ENCODE measurements at places on chromosomes 3 and 15.
A peak's percentile ranks its signal among the peaks of the same experiment; 100 is the strongest.

- DNase-seq: no peak
These were observed 563.0 kb upstream of the CCDC54 start for GRCh38 chr3:106814231-106814630.

DNA sequence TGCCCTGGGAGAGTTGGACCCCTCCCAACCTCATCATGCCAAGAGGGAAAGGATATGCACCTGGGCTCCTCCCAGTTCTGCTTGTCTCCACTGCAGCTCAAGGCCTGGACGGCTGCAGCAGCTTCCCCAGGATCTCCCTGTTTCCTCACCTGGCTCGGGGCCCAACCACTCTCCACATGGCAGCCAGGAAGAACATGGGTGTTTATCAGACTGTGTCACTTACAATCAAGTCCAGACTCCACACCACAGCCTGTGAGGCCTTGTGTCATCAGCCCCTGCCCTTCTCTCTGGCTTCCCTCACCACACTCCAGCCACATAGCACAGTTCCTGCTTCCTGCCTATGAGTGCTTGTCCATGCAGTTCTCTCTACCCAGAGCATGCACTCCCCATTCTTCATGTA lies 534.4 kb downstream of the EPHB1 start:
- no peak for DNase-seq

DNA sequence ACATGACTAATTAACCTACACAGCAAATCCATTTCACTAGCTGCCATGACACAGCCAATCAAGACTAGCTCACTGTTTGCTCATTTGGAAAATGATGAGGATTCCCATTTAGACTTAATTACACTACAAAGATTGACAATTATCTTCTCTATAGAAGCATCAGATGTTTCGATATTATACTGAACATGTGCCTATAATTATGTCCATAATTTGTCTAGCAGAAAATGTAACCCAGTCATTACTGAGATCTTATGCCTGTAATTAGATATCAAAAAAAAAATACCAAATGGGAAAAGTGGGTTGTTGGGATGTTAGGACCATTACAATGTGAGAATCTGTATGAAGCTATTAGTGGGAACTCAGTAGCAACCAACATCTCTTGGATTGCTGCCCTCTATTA lies 344.2 kb upstream of the MCTP2 start:
- no peak for DNase-seq

- DNase-seq: peak; percentile 69
These were observed 79.0 kb downstream of the IGF1R start for GRCh38 chr15:98727115-98728040.

DNA sequence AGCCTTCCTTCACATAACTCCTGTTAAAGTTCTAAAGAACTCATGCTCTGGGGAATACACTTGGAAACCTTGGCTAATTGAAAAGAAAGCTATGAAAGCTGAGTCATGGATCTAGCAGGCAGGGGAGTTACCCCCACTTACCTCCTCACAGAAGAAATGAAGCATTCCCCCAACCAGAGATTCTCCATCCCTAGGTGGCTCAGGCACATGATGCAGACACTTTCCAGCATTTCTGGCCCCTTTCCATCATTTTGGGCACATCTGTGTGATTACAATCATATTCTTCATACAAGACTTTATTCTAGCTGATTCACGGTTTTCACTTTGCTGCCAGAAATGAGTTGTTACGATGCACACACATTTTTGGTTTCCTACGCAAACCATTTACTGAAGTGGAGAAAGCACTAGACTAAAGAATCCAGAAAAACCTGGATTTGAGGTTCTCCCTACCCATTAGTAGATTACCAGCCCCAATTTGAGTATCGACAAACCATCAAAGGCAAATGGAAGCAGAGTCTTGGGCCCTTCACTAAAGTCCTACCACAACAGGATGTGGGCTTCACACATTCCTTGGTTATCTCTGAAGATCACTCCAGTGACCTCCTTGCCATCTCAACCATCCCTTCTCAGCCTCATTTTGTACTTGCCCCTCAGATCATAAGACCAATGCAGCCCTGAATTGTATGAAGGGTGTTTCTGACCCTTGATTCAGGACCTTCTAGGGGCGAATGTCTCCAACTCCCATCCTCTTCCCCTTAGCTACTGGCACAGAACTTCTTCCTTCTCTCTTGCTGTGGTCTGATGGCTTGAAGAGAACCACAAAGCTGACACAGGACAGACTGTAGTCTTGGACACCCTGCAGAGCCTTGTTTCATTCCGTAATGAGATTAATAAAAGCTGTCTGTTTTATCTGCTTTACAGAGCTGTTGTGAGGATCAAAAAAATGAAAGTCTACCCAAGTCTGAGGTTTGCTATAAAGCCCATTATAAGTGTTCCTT lies 42.5 kb upstream of the SNRK start:
- DNase-seq: no peak

GRCh38 chr3:183854318-183855035 lies 29.1 kb upstream of the MAP6D1 start:
- DNase-seq: no peak

DNA sequence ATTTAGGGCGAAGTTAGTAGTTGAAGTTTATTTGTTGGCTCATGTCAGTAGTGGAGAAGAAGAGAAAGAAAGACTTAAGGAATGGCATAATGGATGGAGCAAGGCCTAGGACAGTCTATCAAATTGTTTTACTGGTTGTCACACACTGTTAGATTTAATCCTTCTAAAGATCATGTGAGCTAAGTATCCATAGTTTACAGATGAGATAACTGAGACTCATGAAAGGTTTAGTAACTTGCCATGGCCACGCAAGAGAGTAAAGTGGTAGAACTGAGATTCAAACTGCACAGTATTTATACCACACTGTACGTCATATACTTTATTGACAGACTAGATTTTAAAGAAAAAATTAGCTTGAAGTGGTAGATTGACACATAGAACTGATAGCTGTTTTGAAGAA lies 11.4 kb downstream of the SPRED1 start:
- DNase-seq: no peak

- DNase-seq: no peak
These were observed 29.7 kb downstream of the VGLL3 start for GRCh38 chr3:86961297-86961696.

DNA sequence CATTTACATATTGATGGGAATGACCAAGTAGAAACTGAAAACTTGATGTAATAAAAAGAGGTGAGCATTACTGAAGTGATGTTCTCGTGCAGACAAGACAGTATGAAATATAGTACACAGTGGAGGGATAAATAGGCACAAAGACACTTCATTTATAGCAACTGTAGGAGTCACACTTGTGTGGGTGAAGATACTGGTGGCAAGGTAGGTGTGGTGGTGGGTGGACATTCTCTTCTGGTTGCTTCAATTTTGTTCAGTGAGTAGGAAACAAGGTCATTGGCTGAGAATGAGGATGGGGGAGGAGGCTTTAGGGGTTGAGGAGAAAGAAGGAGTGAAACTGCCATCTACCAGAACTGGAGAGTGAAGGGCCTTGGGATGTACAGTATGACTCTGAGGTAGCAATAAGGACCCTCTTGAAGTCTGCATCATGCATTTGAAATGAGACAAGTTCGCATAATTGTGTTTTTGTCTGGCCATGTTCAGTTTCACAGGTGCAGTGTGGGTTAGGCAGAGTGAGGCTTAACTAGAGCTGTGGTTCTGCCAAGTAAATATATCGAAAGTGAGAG lies 6.6 kb downstream of the CPNE9 start:
- no peak for DNase-seq

DNA sequence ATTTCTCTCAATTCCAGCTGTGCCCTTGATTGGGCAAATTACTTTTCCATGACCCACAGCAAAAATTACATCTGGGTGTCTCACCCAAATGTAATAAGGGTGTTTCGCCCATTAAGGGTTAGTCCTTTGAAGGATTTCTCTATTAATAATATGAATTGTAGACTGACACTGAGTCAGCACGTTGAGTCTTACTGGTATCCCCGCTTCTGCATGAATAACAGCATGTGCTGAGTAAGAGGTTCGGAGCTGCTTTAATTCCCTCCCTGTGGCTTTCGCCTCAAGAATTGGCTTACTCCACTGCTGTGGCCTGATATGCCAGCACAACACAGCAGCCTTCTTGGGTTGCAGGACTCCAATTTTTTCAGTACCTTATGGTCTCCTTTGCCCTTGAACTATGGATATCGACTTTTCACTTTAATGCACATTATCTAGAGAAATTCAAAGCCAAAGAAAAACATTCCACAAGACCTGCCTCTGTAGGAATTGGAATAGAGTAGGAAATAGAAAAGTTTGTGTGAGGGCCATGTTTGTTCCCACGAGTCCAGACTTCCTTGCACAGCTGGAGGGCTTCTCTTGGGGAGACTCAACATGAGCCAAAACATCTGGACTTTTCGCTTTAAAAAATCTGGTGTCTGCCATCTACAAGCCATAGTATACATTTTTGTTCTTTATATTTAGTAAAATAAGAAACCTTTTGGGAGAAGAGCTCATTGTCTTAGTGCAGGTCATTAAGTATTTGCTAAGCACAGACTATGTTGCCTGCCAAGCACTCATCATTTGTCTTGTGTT lies 20.7 kb upstream of the ERC2 start:
- no peak for DNase-seq

GRCh38 chr3:193814166-193814892 lies 221.3 kb downstream of the OPA1 start:
- DNase-seq: no peak

DNA sequence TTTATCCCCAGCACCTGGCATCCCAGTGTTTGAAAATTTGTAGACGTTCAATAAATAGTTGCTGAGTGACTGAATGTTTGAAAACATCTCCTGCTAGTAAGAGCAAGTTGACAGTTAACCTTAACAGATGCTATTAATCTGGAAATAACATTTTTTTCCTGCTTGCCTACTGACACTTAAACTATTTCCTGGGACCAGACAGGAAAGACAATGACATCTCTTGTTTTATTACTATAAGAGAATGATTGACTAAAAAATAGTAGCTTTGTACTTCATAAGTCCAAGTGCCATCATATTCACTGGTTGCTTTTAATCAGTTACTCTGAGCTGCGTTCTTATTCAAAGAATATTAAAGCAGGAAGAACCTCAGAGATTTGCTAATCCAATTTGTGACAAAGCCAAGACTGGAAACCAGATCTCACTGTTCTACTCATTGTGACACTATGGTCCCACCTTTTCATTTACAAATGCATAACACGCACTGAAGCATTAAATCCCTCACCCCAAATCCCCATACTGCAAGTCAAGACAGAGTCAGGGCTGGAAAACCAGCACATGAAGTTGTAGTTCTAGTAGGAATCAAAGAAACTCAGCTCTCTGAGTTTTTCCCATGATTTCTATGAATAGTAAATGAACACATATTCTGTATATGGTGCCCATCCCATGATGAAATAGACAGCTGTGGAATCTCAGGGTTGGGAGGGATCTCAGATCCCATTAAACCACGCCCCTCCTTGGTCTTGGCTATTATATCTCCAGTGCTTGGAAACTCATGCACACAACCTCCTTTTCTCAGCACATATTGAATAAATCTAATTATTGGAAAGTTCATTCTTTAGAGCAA lies 212.7 kb upstream of the P2RY1 start:
- DNase-seq: no peak

GRCh38 chr3:117409256-117409655 lies 699.7 kb downstream of the TUSC7 start:
- DNase-seq: no peak

- DNase-seq: no peak
These were observed 7.4 kb downstream of the SEMA3G start for GRCh38 chr3:52437326-52438103.

- no peak for DNase-seq
These were observed 31.6 kb downstream of the PIK3CB start for GRCh38 chr3:138803006-138803653.

- no peak for DNase-seq
These were observed 508 bp upstream of the ECT2 start for GRCh38 chr3:172750069-172750367.

DNA sequence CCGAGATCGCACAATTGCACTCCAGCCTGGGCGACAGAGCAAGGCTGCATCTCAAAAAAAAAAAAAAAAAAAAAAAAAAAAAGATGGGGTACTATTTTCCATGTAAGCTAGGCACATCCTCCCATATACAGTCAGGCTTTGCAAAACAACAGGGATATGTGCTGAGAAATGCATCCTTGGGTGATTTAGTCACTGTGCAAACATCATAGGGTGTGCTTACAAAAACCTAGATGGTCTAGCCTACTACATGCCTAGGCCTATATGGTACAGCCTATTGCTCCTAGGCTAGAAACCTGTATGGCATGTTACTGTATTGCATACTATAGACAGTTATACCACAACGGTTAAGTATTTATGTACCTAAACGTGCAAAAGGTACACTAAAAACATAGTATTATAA lies 75.0 kb downstream of the TTBK2 start:
- DNase-seq: no peak

DNA sequence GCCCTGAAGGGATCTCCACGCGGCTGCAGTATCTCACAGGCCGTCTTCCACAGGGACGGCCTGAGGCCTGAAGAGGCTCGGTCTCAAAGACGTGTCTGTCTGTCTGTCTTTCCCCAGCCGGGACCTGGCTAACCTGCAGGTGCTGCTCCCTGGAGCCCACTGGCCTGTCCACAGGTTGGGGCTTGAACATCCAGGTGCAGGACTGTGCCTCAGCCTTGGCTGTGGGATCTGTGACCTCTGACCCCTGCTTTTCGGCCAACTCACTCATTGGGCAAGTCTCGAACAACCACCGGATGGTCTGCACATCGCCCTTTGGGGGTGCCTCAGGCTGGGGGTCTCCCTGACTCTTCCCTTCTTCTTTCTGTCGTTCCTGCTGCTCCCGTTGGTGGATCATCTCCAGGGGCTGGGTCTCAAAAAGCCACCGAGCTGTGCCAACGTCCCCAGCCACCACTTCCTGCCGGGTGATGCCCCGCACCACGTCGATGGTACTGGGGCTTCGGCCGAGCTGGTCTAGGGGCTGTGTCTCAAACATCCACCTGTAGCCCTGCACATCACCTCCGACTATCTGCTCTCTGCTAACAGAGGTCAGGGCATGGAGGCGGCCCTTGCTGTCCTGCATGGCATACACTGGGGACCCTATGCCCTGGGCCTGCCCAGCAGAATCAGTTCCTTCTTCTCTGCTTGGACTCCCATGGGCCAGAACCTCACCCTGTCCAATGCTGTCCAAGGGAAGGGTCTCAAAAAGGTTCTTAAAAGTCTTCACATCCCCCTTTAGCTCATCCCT lies 4.8 kb downstream of the XIRP1 start:
- no peak for DNase-seq

DNA sequence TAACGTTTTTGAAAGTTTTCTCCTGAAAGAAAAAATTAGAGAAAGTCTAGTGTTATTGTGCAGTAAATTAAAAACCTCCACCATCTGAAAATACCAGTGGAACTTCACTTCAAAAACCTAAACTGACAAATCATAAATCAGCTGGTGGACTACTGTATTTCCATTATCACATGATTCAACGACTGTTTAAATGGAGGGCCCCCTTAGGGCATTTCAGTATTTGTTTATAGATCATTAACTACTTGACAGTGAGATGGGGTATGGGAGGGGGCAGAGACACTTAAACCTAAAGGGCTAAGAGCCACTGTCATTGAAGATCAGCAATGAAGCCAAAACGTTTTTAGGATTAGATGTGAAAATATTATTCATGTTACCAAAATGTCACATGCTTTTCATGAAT lies 8.8 kb upstream of the C15orf61 start:
- DNase-seq: no peak
